ENCODE measurements at places on chromosomes 7 and 10. TPM values are rescaled to one million over a fixed set of nuclear protein-coding genes. Genes with fewer than 3 reads are reported as not detected.

The NPY4R2 gene
- 0.36 TPM for total RNA-seq

DNA sequence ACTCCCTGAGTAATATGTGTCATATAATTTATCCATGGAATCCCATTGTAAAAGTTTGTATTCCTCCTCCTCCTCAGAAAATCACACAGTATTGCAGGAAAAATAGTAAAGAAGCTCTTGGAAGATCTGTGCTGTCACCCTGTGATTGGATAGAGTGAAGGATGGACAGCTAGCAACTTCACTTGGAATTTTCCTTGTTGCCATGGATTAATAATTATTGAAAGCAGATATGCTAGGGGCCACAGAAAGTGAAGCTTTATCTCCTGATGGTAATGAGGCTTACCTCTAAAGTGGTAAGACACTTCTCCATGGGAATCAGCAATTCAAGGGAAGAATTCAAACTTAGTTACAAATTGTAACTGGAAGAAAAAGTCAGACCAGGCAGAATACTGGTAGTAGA is 48.8 kb downstream of the PHYHIPL start:
- H3K27me3 ChIP-seq: no peaks in the 10 kb centered on the region
- DNase-seq: no peak
- H3K27ac ChIP-seq: no peak overlapping the region
- H3K4me1 ChIP-seq: no peaks in the 10 kb centered on the region

The FOXP2 gene
- 1.7 TPM for total RNA-seq

DNA sequence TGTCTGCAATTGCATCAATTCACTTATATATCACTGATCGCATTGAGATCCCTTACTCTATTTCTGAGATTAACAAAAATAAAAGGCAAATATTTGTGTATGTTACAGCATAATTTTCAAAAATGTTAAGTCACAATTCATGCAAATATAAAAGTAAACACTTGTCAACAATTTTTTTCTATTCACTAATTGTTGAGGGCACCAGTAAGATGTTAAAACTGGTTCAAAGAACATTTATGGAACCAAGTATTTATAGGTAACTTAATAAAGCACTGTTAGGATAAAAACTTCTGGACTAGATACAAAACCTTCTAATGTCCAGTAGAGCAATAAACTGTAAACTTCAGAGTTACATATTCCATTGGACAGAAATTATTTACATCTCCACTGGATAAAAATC is 586.1 kb upstream of the AUTS2 start:
- H3K27me3 ChIP-seq: no peaks in the 10 kb centered on the region
- H3K4me1 ChIP-seq: no peaks in the 10 kb centered on the region
- H3K27ac ChIP-seq: no peak overlapping the region
- H3K36me3 ChIP-seq: no peaks in the 10 kb centered on the region
- no peak overlapping the region for H3K4me3 ChIP-seq

The ZNF398 gene
- total RNA-seq: 7.9 TPM

Data from IMR-90 (cell line).